HS-5 (cell line): ENCODE measurements at places on chromosomes 4 and X.

DNA sequence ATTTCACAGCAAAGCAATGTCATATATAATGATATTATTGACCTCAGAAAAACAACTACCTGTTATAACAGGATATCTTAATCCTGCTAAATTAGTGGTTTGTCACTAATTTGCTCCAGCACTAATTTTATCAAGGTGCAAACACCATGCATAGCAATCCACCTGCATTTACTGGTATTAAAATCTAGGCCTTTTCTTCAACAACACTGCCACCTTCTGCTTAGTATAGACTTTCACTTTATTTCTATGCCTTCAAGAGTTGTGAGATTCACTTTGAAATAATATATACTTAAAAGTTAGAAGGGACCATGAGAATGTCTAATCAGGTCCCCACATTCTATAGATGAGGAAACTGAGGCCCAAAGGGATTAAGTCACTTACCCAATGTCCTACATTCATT lies 82.1 kb upstream of the IQCM start:
- DNase-seq = no peak

DNA sequence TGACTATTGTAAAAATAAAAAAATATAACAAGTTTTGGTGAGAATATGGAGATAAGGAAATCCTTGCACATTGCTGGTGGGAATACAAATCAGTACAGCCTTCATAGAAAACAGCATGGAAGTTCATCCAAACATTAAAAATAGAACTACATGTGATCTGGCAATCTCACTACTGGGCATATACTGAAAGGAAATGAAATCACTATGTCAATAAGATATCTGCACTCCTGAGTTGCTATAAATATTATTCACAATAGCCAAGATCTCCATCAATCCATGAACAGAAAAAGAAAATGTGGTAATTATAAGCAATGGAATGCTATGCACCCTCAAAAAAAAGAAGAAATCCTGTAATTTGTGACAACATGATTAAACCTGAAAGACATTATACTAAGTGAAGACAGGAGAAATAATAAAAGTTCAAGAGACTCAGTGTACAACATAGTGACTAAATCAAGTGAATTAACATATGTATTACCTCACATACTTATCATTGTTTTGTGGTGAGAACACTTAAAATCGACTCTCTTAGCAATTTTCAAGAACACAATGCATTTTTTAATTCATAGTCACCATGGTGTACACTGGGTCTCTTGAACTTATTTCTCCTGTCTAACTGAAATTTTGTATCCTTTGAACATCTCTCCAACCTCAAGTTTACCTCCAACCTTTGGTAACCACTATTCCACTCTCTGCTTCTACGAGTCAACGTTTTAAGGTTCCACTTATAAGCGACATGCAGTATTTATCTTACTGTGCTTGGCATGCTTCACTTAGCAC lies 1703.7 kb upstream of the AGA start:
- peak; percentile 63 for DNase-seq

- no peak for DNase-seq
Observed at GRCh38 chr4:86657382-86657781, 63.3 kb downstream of the PTPN13 start.

DNA sequence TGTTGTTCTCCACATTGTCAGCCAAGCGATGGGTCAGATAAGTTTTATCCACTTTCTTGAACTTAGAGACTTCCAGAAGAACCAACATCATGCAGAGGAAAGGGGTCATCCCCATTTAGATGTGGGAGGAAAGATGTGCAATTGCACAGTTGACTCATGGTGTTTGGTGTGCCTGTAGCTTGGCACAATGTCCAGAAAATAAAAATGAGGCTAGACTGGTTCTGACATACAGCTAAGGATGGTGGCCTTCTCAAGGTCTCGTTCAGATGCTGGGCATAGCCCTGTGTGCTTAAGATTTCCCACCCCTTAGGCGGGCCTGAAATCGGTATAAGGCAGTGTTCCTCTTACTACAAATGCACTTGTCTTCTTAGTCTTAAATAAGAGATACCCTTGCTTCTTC lies 101.1 kb downstream of the PCDH7 start:
- DNase-seq = no peak

DNA sequence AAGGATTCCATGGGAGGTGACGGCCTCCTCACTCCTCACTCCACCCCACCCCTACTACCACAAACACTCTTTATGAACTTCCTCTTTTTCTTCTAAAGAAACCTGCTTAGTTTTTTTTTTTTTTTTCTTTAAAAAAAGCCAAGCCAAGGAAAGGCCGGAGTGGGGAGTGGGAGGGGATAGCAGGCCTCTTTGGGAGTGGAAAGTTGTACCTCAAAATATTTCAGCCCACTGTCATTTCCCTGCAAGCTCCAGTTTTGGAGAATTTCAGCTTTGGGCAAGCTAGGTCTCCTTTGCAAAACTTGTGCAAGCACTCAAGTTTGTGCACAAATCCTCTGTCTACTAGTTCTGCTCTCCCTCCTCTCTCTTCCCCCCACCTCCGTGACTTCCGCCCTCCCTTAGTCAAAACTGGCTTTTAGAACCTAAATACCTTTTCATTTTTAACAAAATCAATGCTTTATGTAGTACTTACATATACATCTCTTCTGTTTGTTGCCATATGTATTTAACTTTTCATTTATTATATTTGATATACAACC lies 512 bp upstream of the ANTXR2 start:
- DNase-seq = no peak

GRCh38 chr4:151408380-151408629 lies 671 bp upstream of the FHIP1A start:
- DNase-seq = no peak

DNA sequence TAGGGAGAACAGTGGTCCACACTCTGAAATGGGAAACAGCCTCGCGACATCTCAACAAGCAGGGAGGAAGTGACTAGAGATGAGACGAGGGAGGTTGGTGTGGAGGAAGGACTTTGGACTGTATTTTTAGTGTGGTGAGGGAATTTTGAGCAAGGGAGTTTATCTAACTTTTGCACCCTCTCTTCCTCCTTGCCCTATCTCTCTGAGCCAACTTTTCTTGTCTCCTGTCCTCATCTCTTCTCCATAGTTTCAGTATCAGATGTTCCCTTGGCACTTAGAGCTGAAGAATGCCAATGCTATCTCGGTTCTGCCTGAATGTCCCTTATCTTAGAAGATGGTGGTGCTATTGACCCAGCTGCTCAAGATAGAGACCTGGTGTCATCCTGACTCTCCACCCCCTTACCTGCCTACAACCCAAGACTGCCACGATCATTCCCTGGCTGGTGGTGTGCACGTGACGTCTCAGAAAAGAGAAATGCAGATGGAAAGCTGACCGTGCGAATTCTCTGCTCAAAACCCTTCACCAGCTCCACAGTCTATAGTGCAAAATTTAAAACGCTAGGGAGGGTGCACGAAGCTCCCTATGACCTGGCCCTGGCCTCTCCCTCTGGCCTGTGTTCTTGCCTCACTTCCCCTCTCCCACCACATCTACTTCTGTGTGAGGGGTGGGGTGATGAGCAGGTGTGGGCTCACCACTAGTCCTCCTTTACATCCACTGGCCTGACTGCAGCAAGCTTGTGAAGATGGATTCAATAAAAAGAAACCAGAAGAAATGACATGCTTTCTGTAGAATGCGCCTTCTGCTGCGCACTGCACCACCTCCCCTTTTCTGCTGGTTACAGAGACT lies 20.9 kb downstream of the MPP1 start:
- no peak for DNase-seq

GRCh38 chr4:118950929-118951570 lies 62.4 kb downstream of the SYNPO2 start:
- DNase-seq = no peak

- no peak for DNase-seq
Observed at GRCh38 chrX:143002206-143002605, 23.5 kb upstream of the SPANXN4 start.

- DNase-seq = no peak
Observed at GRCh38 chrX:139156356-139156755, 374.2 kb upstream of the F9 start.

- no peak for DNase-seq
Observed at GRCh38 chr4:47312170-47312569, 151.3 kb downstream of the COMMD8 start.

DNA sequence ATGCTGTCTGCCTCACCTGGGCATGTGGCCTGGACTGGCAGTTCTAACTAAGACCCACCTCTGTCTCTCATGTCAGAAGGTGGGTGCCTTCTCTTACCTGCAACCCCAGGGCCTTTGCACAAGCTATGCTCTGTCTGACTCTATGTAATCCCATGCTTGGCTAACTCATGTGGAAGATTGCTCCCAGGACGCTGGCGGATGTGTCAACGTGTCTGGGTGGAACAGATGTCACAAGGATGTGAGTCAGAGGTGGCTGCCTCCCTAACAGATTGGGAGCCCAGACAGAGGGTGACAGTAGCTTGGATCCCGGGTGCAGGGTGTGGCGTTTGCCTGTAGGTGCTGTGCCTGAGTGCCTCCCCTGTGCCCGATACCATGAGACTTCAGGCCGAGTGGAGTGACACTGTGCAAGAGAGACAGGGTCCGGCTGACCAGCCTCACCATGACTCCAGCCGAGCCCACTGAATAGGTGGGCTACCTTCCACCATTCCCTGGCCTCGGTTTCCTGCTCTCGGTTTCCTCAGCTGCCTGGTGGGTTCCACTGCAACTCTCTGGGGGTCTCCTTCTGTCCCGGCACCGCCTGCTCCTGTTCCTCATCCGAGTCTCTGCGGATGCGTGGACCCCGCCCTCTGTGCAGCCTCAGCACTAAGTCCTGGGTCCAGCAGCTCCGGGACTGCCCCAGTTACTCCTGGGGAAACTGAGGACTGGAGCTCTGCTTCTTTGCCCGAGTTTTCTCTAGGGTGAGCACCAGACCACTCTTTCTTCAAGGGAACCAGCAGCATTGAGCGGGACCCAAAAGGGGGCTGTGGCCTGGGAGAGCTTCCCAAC lies 11.0 kb downstream of the SH3BP2 start:
- no peak for DNase-seq

DNA sequence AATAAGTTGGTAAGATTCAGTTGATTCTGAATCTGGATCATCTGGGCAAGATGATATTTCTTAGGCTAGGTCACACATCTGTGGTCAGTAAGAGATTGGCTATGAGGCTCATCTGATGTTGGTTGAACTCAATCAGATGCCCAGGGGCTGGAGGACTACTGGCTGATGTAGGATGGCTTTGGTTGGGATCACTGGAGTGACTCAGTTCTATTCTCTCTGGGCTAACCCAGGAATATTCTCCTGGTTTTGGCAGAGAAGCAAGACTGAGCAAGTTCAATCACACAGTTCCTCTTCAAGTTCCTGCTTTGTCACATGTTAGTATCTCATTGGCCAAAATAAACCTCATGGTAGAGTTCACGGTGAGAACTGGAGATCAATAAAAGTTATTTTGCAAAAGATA lies 902.3 kb upstream of the SLIT2 start:
- DNase-seq = no peak

DNA sequence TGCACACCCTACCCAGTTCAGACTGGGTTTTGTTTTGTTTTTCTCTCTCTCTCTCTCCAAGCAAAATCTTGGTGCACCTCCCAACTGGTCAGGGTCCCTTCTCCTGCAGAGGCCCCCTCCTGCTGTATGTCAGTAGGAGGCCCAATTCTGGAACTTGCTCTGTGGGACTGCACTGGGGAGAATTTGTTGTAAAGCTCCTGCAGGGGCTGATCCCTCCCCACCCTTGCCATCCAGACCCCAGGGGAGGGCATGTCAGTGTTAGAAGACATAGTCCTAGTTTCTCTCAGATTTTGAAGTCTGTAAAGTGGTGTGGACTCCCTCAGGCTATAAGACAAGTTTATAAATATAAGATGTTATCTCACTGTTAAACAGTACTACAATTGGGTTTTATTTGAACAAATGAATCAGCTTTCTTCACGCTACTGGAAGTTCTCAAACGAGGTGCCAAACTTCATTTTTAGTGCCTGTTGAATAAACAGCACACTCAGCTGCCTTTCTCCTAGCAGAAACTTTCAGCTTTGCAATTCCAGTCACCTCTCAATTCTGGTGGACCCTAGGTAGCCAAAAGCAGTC lies 88.6 kb upstream of the FRMPD3 start:
- no peak for DNase-seq

GRCh38 chr4:27807207-27807606 lies 946.6 kb downstream of the STIM2 start:
- DNase-seq = no peak

- no peak for DNase-seq
Observed at GRCh38 chr4:38161208-38162113, 201.3 kb downstream of the PTTG2 start.

GRCh38 chr4:170887396-170887795 lies 797.6 kb upstream of the AADAT start:
- no peak for DNase-seq

DNA sequence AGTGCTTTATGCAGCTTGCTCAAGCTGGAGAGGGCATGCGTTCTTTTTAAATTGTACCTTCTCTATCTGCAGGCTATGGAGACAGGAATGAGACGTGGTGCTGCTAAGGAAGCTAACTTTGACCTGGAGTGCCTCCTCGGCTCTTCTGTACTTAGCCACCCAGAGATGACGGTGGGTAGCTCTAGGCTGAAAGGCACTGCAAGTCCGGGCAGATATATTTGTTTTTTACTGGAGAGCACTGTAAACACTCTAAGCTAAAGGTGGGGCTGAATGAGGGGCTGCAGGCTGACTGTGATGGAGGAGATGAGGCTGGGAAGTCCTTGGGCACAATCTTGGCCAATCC lies 12.1 kb downstream of the ELF4 start:
- DNase-seq = no peak

DNA sequence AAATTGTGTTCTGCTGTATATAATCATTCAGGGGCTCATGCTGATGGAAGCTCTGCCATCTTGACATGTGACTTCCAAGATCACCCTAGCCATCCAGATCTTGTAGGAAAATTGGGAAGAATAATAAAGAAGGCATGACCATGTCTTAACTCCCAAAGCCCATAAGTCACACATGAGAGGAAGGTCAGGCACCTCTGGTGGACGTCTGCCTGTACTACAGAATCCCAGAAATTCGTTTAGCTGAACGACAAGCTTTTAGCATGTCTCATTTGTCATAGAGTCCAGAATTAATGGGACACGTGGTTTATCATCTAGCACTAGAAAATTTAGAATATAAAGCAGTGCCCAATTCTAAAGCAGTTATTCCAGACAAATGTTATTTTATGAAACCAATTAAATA lies 212.7 kb downstream of the CENPC start:
- DNase-seq = no peak

DNA sequence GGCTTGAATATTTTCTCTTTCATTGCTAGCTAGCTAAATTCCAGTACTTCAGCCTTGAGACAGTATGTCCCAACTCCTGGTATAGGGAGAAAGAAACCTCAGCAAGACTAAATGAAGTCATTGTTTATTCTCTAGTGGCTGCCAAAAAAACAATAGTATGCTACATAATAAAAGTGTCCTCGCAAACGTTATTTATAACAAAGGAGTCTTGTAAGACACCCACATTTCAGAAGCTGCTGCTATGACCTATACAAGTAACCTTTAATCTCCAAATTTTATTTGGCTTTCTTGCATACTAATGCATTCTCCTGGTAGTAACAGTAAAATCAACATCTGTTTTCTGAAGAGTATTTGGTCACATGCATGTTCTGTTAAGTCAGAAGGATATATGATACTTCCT lies 28.8 kb downstream of the NEK1 start:
- DNase-seq = no peak

GRCh38 chrX:140057001-140057411 lies 91.7 kb upstream of the CXorf66 start:
- peak; percentile 29 for DNase-seq

GRCh38 chr4:155248002-155248896 lies 39.8 kb downstream of the NPY2R start:
- DNase-seq = no peak
